Activated CD4-positive, alpha-beta T cell treated with anti-CD3 and anti-CD28 coated beads, Interleukin-2, amount 10 ng/mL, durations not matched to agents 7 days and 5 days (primary cell): ENCODE measurements at places on chromosomes 7 and 10.

DNA sequence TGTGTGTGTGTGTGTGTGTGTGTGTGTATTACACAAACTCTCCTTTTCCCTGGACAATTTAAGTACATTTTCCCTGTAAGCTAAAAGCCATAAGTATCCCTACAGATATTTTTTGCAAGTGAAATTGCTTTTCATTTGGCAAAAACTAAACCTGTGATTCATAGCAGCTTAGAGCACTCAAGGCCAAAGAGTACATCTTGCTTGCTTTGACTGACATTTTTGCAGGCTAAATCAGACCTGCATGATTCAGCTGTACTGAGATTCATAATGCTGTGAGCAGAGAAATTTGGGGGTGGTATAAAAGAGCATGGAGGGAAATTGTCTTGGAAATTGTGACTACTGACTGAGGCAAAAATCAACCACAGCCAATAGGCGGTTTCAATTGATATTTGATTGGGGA, 500.4 kb downstream of the GFRA1 start:
- DNase-seq: no peak

DNA sequence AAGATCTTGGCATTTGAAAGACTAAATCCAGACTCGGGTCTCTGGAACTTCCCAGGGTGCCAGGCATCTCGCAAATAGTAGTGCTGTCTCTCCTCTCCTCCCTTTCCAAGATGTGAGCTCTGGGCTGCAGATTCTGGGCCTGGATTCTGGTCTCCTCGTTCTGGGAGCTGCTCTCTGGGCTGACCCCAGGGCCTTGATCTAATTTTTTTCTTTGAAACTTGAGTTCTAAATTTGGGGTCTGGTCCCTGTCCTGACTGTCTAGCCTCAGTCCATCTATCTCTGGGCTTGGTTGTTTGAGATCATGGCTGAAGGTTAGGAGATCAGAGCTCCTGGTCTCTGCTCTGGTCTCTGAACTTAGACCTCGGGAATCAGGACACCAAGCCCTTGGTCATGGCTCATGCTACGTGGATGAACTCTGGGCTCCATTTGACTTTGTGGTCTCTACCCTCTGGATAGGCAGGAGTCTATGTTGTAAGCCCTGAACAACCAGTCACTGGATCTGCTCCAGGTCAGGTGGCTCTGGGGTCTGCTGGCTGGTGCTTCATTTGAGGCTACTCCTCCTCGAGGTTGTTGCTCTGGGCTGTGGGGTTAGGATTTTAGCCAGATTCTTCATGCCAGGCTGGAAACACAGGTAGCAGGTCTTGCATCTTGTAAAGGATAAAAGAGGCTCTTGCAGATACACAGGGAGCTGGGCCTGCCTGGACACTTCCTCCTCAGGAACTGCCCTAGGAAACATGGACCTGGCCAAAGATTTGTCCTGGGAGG, 8.0 kb upstream of the MBL2 start:
- DNase-seq: no peak

GRCh38 chr10:117549100-117549585, 6.6 kb downstream of the EMX2 start:
- DNase-seq: no peak

- DNase-seq: no peak
These were observed 171.1 kb downstream of the GLI3 start for GRCh38 chr7:42065942-42066341.

DNA sequence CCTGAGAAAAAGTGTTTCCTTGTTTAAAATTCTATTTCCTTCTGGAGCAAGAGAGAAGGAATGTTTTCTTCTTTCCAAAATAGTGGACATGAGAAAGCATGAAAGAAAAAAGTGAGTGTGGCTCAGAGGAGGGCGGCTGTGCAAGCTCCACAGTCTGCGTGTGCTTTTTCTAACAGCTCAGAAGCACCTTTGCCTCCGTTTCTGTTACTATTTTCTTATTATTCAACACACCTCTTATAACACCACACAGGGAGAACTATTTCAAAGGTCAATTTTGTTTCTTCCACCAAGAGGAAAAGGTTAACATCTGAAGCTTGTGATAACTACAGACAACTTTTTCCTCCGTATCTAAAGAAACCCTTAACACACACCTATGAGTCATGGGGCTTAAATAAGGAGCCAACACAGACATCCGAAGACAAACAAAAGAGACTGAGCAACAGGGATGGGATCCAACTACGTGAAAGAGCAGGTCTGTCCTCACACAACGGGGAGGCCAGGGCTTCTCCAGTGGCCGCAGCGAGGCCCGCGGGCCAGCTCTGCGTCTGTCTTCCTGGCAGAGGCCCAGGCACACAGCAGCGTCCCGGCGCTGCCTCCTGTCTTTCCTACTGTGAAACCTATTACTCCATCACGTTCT, 36.2 kb upstream of the NCAPG2 start:
- no peak for DNase-seq
